Inflammatory macrophage treated with lipopolysaccharide for 1 hour (primary cell): ENCODE measurements at places on chromosomes 6 and 20.

- DNase-seq = no peak
These were observed 253.4 kb upstream of the SULF2 start for GRCh38 chr20:48038713-48039112.

DNA sequence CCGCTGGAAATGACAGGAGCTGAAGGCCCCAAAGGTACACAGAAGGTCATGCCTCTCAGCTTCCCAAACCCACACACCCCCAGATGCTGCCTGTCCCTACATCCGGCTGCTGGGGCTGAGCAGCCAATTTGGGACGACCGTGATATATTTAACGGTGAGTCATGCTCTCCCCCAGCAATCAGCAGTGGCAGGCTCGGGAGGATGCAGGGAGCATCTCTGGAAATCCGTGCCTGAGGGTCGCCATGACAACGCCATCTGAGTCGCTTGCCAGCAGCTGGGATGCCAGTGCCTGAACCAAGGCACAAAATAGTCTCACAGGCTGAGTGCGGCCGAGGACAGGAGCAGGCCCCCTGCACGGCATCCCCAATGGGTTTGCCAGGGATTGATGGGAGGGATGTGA, 57.9 kb downstream of the KCNB1 start:
- no peak for DNase-seq

GRCh38 chr6:15927531-15928225, 201.2 kb upstream of the MYLIP start:
- DNase-seq = no peak

- DNase-seq = no peak
These were observed 1001.8 kb upstream of the CITED2 start for GRCh38 chr6:140376209-140376608.

DNA sequence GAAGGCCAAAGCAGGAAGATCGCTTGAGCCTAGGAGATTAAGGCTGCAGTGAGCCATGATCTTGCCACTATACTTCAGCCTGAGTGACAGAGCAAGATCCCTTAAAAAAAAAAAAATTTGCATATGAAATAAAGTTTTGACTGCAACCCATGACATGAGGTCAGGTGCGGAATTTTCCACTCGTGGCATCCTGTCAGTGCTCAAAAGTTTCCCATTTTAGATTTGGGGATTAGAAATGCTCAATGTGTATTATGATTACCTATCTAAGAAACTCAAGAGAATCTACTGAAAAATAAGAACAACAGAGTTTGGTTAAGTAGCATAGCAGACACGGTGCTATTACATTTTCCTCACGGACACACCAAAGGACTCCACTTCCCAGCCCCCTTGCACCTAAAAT, 11.7 kb downstream of the SLC23A2 start:
- peak; percentile 34 for DNase-seq

DNA sequence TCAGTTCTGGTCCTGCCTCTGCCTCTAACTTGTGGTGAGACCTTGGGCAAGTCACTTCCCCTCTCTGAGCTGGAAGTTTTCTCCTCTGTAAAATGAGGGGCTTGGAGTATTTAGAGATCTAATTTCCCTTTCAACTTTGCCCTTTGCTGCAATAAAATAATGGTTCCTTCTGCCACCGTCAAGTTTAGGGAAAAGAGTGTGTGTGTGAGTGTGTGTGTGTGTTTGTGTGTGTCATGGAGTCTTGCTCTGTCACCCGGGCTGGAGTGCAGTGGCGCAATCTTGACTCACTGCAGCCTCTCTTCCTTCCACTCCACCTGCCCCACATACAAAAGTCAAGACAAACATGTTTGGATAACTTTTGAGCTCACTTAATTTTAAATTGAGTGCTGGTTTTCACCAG, 39.2 kb upstream of the PIM1 start:
- DNase-seq = peak; percentile 74

- peak; percentile 25 for DNase-seq
These were observed 987 bp downstream of the TMEM181 start for GRCh38 chr6:158560836-158561320.

GRCh38 chr6:16921399-16922110, 160.3 kb upstream of the ATXN1 start:
- no peak for DNase-seq

DNA sequence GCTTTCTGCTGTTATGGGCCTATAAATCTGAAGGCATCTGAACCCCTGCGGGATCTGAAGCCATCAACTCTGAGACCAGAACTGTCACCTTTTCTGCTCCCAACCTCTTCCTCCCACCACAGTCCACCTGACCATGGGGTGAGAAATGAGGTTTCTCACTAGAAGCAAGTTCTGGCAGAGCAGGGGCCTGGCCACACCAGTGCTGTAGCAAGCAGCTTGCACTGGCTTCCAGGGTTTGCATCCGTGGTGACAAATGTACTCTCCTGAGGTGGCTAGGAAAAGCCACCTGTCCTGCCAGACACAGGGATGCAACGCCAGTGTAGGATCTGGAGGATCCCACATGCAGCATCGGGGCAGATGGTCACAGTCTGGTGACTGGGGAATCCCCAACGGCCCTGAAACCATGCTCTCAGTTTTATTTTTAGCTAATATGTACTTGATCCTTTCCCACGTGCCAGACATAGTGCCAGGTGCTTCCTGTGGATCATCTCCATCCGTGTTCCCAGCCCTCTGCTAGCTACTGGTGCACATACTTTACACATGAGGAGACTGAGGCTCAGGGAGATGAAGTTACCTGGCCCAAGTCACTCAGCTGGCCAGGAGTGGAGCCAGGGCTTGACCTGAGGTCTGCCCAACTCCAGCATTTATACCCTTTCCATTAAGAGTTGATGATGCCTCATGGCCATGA, 122.1 kb upstream of the SPACA1 start:
- peak; percentile 2 for DNase-seq

DNA sequence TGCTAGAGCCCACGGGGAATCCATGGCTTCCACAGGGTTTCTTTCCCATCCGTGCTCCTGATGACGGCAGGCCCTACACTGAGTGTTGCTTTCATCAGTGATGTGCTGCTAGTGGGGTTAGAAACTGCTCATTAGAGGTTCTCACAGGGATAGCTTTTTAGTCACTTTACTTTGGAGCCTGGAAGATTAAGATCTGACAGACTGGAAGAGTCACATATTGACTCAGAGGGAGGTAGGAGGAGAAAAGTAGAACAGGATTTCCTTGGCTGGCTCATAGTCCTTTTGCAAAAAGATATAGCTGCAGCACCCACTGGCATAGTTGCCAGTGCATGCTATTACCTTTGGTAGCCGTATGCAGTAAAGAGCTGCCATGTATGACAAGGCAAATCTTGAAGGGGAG, 890.3 kb downstream of the C6orf118 start:
- no peak for DNase-seq

DNA sequence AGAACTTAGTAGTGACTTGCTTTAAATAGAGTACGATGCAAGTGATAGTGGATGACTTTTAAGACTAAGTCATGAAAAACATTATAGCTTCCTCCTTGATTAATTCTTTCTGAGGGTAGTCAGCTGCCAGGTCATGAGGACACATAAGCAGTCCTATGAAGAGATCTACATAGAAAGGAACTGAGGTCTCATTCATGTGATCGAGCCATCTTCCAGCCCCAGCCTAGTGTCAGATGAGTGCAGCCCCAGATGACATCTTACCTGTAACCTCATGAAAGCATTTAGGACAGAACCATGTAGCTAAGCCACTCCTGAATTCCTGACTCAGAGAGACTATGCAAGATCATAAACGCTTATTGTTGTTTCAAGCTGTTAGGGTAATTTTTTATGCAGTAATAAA, 67.7 kb downstream of the AK9 start:
- no peak for DNase-seq

- DNase-seq = no peak
These were observed 92.9 kb upstream of the NAA20 start for GRCh38 chr20:19924255-19924654.

DNA sequence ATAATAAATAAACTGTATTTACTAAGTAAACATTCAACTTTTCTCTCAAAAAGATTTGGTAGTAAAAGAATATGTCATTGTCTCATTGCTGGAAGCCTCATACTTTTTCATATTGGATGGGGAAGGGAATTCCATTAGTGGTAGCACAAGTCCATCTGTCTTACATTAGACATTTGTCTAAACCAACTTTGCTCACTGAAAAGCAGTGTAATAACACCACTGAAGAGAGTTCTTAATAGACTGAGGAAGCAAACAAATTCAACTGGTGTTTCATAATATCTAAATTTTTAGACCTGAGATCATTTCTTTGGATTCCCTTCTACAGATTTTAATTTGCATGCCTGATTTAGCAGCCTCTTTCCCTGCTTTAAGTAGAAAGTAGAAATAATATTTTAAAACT, 62.7 kb downstream of the PLCB1 start:
- no peak for DNase-seq
